ENCODE measurements at places on chromosomes 1 and 21.

- no peak for DNase-seq
Measured at GRCh38 chr1:245469006-245469405, 314.2 kb downstream of the KIF26B start.

DNA sequence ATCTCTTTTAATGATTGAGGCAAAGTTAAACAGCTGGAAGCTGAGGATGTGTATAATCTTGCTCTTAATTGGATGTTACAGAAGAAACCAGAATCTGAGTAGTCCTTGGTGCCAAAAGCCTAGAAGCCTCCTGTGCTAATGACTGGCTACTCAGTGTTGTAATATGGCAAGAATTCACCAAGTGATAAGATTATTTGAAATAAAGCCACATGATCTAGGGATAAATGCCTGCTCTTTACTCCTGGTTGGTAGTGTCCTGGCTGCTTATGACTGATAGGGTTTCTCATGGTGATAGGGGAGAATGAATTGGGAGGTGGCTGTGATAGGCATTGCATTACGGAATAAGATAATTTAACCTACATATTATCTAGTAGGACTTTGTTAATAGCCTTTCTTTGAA, 13.6 kb upstream of the MAB21L3 start:
- no peak for DNase-seq

- peak; percentile 34 for DNase-seq
Measured at GRCh38 chr21:16040601-16041000, 310.8 kb downstream of the USP25 start.

DNA sequence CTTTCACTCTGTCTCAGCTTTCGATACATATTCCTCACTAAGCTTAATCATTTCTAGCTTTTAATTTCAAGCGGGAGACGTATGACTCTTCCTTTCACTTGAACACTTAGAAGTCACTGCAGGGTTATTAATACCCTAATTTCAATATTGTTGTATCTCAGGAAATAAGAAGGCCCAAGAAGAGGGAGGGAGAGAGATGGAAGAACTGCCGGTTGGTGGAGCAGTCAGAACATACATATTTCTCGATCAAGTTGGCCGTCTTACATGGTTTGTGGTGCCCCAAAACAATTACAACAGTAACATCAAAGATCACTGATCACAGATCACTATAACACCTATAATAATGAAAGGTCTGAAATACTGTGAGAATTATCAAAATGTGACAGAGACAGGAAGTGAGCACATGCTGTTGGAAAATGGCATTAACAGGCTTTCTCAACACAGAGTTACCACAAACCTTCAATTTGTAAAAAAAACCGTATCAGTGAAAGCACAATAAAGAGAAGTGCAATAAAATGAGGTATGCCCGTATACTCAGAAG, 145.4 kb upstream of the HP1BP3 start:
- DNase-seq, result no peak

GRCh38 chr1:168742994-168743650, 14.1 kb upstream of the DPT start:
- DNase-seq, result no peak

DNA sequence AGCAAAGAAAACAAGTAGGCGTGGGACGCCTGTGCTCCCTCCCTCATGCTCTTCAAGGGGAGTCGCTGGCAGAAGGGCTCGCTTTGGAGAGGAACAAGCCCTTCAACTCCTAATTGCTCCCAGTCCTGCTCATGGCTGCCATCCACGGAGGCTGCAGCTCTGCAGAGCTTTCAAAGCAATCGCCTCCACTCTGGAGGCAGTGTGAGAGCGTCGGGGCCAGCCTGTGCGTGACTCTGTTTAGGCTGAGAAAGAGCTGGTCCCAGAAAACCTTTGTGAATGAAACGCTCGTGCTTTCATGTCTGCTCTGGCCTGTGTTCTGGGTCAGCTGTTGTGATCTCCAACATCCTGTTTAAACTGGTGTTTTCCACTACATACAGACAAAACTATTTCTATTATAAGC, 23.9 kb upstream of the RUNX1 start:
- no peak for DNase-seq

GRCh38 chr21:38505654-38506523, 7.6 kb upstream of the ERG start:
- DNase-seq, result peak; percentile 63

DNA sequence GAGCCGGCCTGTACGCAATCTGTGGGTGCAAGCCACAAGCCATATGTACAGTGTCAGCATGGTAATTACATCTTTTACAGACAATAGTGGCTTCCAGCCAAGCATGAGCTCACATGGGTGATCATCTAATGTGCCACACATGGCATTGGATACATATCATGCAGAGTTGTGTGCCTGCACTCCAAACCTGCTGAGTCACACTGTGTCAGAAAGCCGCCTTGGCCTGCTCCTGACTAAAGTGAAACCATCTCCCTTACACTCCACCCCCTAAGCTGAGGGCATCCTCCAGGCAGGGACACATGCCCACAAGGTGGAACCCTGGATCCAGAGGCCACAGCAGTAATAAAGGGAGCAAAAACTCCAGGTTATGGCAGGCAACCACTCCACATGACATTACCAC, 72.5 kb downstream of the KCNT2 start:
- DNase-seq, result peak; percentile 64

DNA sequence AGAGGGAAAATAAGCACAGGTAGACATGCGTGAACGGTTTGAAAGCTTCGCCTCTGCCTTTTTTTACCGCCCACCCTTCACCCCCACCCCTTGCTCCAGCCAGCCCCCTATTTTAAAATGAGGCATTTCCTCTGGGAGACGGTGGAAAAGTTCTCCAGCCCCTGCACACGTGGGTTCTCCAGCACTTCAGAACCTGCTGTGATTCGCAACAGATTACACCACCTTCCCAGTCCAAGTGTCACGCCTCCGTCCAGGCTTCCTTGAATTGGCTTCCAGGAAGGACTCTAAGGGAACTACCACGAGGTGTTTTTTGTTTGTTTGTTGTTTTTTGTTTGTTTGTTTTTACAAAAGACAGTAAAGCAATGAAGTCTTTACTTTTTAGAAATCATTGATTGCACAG, 2.6 kb downstream of the LRRC7 start:
- DNase-seq, result no peak

GRCh38 chr1:184499616-184500015, 112.8 kb downstream of the C1orf21 start:
- no peak for DNase-seq
